ENCODE measurements at places on chromosomes 12 and 14. TPM values are rescaled to one million over a fixed set of nuclear protein-coding genes. Genes with fewer than 3 reads are reported as not detected.

DNA sequence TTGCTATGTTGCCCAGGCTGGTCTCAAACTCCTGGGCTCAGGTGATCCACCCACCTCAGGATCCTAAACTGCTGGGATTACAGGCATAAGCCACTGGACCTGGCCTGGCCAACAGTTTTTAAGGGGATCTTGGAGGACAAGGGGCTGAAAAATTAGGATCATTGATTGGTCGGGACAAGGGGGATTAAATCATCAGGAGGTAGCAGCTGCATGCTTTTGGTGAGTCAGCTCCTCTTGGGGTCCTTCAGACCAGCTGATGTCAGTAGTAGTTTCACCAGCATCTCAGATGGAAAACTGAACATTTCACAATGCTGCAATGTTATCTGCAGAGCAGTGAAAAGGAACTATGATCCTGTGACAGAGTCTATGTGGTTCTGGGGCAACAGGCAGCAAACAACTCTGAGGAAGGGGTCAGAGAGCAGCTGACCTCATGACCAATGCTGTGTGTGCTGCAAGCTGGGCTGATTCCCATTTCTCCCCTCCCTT is 6.3 kb downstream of the LRRC74A start:
- DNase-seq = no peak

GRCh38 chr14:49310298-49310697 is 275.9 kb downstream of the RPS29 start:
- no peak for DNase-seq

DNA sequence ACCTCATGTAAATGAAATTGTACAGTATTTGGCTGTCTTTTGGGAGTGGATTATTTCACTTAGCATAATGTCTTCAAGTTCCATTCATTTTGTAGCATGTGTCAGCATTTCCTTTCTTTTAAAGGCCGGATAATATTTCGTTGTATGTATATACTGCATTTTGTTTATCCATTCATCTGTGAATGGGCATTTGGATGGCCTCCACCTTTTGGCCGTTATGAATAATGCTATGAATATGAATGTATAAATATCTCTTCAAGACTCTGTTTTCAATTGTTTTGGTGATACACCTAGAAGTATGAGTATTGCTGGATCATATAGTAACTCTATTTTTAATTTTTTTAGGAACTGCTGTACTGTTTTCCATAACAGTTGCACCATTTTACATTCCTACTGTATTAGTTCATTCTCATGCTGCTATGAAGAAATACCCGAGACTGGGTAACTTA is 164.9 kb downstream of the DYRK2 start:
- no peak for DNase-seq

DNA sequence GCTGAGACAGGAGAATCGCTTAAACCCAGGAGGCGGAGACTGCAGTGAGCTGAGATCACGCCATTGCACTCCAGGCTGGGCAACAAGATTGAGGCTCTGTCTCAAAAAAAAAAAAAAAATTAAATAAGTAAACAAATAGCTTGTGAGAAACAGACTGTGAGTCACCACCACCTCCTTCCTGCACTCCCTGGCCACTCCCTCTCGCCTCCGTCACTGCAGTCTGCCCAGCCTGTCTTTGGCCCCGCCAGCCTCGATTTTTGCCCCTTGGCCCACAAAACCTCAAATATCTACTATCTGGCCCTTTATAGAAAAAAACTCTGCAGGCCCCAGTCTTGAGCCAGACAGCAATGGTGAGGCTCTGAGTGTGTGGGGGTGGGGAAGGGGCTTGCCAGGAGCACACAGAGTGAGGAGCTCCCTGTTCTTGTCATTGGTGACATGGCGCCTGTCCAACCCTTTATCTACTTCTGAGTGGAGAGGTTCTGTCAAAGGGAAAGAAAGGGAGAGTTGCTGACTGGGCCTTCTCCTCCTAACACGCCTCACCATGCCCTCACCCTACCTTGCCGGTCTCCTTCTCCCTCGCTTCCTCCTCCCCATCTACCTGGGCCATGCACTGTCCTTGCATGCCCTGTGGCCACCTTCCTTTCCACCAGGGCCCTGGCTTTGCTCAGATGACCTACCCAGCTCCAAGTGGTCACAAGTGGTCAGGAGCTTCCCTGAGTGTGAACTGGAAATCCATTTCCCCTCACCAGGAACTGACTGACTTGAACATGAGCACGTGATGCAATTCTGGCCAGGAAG is 22.1 kb downstream of the LGMN start:
- no peak for DNase-seq

- no peak for DNase-seq
Observed at GRCh38 chr12:118206107-118206412, 70.1 kb downstream of the PEBP1 start.

- DNase-seq = no peak
Observed at GRCh38 chr14:46381674-46382073, 269.9 kb downstream of the RPL10L start.

DNA sequence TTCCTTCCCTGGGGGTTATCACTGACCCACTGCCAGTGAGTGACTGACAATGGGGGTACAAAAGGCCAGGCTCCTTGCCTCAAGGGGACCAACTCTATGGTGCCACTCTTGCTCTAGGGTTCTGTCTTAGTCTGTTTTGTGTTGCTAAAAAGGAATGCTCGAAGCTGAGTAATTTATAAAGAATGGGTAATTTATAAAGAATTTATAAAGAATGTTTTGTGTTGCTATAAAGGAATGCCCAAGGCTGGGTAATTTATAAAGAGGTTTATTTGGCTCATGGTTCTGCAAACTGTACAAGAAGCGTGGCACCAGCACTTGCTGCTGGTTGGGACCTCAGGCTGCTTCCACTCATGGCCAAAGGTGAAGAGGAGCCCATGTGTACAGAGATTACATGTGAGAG is 15.8 kb upstream of the RASSF8 start:
- DNase-seq = no peak

GRCh38 chr12:124273630-124274029 is 21.3 kb upstream of the RFLNA start:
- no peak for DNase-seq

DNA sequence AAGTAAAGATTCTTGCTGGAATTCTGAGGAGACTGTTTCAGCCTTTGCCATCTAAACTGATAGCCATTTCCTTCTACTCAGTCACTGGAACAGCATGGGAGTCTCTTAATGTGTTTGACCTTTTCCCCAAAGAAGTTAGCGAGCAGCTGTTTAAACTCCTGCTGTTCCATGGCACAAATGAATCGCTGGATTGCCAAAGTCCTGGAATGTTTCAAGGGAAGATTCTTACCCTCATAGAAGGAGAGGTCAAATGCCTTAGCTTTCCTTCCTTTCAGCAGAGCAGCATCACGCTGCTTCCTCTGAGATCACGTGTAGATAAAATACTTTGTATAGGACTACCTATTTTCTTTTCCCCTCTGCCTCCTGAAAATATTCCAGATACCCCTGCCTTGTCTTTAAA is 10.5 kb upstream of the NR2C1 start:
- no peak for DNase-seq

DNA sequence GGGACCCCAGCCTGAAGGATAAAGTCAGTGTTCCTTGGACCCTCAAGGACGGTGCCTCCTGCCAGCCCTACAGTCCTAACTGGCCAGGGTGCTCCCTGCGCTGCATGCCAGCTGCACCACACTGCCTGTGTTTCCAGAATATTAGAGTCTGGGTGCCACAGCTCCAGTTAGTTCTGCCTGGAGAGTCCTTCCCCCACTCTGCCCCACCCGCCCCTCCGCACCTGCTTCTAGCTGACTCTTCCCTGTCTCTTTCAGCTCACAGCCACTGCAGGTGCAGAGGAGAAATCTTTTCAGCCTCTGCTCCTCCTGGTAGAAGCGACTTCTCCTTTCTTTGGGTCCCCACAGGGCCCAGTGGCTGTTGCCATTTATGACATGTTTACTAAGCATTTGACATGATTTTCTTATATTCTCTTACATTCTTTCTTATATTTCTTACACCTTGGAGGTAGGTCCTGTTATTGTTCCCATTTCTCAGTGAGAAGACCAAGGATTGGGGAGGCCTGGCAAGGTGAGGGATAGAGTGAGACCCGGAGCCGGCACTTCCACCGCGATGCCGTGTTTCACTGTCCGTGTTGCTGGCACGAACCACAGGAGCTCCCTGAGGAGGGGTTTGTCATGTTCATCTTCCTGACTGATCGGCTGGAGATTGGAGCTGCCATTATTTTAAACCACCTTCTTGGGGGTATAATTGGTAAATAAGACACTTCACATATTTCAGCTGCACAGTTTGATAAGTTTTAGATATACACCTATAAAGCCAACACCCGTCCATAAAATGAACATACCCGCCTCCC is 29.4 kb downstream of the SYNE3 start:
- DNase-seq = no peak

GRCh38 chr12:33752854-33753253 is 269.4 kb upstream of the ALG10 start:
- no peak for DNase-seq

DNA sequence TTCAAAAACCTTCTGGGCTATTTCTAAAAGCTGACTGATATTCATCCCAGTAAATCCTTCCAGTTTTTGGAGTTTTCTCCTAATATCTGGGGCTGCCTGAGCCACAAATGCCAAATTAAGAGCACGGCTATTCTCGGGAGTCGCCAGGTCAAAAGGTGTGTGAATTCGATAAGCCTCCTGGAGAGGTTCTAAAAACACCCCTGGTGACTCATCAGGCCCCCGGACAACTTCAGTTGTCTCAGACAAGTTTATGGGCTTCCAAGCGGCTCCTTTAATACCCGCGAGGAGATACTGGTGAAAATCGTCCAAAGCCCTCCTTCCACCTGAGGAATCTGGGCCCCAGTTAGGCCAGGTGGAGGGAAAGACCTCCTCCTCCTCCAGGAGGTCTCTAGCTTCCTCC is 677.1 kb downstream of the TMEM121 start:
- no peak for DNase-seq

- peak; percentile 60 for DNase-seq
Observed at GRCh38 chr14:104937694-104938365, 13.2 kb downstream of the PLD4 start.

DNA sequence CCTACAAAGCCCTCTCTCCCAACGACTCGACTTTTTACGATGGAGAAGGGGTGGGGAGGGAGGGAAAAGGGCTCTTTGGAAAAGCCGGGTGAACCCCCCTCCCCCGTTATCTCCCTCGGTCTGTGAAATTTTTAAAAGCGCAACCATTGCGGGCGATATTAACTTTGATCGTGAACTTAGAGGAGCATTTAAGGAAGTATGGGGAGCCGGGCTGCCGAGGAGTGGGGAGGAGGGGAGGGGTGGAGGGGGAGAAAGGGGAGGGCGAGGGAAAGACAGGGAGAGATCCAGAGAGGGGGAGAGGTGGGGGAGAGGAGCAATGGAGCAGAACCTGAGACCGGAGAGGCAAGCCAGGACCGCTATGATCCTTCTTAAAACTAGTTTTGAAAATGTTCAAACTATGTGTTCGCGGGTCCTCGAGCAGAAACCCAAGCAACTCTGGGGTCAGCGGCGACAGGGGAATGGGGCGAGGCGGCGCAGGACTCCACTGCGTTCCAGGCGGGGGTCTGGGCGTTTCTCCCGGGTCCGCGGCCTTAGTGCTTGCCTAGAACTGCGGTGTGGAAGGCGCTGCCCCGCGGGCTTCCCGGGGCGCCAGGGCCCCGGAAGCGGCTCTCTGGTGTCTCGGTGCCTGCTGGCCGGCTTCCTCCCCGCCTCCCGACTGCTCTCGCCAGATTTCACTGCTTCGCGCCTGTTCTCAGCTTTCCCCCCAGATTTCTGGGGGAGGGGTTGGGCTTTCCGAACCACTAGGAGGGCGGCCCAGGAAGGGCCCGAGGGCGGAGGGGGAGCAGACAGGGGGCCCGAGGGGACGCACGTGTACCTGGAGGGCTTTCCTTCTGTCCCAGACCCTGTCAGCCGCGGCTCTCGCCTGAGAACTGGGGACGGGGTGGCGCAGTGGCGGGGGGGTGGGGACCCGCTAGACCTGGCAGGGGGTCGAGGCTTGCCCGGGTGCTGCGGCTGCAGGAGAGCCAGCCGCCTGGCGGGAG is at the start of gene HOTAIR:
Gene HOTAIR, minus strand, starts transcription at position 871 of the 980 bp plus-strand sequence.
- no peak for DNase-seq

GRCh38 chr14:53174918-53175317 is 21.8 kb upstream of the DDHD1 start:
- DNase-seq = no peak

DNA sequence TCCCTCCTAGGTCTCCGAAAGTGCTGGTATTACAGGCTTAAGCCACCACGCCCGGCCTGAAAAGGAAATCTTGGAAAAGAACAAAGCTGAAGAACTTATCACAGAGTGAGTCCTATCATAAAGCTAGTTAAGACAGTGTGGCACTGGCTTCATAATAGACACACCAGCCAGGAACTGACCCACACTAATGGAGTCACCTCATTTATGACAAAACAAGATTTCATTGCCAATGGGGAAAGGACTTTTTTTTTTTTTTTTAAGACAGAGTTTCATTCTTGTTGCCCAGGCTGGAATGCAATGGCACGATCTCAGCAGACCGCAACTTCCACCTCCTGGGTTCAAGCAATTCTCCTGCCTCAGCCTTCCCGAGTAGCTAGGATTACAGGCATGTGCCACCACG is 15.7 kb downstream of the KDM2B start:
- no peak for DNase-seq

GRCh38 chr12:104360157-104360556 is 56.6 kb downstream of the EID3 start:
- DNase-seq = no peak

DNA sequence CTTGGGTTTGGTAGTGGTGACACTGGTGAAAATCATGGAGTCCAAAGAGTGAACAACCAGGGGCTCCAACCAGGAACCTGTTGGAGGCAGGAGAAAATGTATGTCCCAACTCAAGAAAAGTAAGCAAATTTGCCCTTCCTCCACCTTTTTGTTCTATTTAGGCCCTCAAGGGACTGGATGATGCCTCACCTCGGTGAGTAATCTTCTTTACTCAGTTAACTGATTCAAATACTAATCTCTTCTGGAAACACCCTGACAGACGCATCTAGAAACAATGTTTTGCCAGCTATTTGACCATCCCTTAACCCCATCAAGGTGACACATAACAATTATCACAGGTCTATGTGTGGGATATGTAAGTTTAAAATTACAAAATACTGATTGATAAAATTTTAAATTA is 272.4 kb upstream of the FOXG1 start:
- no peak for DNase-seq

- no peak for DNase-seq
Observed at GRCh38 chr14:86491743-86492142, 961.8 kb downstream of the FLRT2 start.

- DNase-seq = no peak
Observed at GRCh38 chr14:91153360-91153759, 39.5 kb downstream of the DGLUCY start.

DNA sequence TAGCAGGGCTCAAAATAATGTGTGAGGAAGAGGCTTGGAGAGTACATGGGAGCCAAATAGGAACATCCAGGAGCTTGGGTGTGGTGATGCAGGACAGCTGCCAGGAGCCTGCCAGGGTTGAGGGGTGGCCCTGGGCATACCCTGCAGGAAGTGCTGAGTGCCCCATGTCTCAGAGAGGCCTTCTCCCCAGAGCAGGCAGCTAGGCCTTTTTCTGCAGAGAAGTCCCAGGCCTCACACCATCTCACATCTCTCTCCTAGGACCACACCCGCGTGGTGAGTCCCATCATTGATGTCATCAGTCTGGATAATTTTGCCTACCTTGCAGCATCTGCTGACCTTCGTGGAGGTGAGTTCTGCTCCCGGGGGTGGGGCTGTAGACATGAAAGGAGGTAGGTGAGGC is 66.9 kb downstream of the ERH start:
- DNase-seq = no peak

The DIABLO gene
- total RNA-seq = 29.8 TPM

The ACOT6 gene
- not detected for total RNA-seq

The KIF26A gene
- 3.2 TPM for total RNA-seq

The LRRC9 gene
- total RNA-seq = not detected

The RFX4 gene
- total RNA-seq = 0.13 TPM

The ANO2 gene
- 34.6 TPM for total RNA-seq

The GALNT8 gene
- total RNA-seq = 1.2 TPM

The TPPP2 gene
- not detected for total RNA-seq

The KERA gene
- total RNA-seq = not detected

The KCNC2 gene
- not detected for total RNA-seq
